ENCODE measurements at places on chromosomes 16 and 17.

- DNase-seq: peak; percentile 82
Observed at GRCh38 chr16:30112197-30113030, 923 bp downstream of the GDPD3 start.

DNA sequence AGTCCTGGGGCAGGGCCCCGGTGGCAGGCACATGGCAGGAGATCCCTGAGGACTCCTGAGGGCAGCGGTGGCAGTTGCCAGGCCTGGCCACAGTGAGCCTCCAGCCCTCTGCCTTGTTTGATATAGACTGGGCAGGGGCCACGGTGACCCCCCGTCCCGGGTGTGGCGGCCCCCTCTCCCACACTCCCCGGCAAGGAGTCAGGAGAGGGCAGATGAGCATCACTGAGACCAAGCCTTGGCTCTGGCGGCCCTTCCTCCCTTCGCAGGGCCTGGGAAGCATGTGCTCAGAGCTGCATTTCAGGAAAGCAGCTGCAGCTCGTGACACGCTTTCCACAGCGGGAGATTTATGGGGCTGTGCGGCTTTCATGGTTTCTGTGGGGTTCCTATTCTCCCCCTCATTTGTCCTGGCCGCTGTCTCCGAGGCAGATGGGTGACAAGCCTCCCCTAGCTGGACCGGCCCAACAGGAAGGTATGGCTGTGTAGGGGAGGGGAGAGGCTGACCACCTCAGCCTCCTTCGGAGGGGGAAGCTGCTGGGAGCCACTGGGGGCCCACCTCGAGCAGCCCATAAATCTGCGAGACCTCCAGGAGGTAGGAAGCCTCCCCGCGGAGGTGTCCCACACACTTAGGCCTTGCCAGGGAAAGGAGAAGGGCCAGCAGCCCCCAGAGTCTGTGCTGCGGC lies 211.4 kb downstream of the NTN1 start:
- no peak for DNase-seq

DNA sequence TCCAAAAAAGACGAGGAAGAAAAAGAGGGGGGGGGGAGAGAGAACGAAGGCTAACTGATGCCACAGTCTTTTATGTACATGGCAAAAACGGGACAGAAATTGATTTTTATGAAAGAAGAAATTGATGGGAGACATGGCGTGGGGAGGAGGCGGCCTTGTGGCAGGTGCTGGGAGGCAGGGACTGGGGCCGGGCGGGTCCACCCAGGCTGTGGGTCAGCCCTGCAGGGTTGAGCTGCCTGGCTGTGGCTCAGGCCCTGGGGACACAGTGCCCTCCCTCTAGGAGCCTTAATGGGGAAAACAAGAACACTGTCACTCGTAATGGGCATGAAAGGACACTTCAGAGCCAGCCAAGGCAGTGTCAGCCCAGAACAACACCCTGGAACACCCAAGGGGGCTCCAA lies 34.8 kb downstream of the SNX20 start:
- DNase-seq: no peak

DNA sequence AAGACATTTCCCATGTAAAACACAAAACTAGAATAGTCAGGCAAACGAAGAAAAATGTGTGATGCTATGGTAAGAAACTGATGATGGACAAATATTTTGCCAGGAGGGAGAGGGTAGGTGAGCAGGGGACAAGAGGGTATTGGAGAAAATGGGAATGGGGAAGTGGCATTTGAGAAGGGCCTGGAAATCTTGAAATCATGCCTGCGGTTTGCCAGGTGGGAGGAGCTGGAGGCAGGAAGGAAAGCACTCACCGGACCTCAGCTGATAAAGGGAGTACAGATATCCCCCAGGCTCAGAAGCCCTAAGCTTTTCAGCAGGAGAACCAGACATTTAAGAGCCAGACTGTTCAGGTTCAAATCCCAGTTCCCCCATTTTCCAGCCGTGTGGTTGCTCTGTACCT lies 103.6 kb downstream of the GSG1L start:
- DNase-seq: no peak

DNA sequence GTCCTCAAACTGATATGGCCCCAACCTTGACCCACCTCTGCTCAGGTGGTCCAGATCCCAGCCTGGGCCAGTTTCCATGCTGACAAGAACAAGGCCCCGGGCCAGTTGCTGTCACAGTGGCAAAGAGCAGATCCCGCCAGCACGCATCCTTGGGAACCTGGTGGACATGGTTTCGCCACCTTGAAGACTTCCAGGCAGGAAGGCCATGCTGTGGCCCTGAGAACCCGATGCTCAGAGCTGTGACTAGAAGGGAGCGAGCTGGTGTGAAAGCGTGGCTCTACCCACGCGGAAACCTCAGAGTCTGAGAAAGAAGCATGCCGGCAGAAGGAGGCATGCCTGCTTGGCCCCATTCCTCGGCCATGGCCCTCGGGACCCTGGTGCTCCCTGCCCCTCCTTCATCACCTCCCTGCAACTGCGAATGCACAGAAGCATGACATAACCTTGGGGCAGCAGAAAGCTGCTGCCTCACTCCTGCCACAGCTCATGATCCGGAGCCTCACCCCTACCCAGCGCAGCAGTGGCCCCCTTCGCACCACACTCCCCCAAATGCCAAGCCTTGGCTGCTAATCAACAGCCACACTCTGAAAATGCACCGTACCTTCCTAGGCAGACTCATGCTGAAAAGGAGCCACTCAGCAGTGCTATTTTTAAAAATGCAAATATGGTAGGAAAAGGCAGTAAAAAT lies 33.2 kb downstream of the UBE2O start:
- no peak for DNase-seq

DNA sequence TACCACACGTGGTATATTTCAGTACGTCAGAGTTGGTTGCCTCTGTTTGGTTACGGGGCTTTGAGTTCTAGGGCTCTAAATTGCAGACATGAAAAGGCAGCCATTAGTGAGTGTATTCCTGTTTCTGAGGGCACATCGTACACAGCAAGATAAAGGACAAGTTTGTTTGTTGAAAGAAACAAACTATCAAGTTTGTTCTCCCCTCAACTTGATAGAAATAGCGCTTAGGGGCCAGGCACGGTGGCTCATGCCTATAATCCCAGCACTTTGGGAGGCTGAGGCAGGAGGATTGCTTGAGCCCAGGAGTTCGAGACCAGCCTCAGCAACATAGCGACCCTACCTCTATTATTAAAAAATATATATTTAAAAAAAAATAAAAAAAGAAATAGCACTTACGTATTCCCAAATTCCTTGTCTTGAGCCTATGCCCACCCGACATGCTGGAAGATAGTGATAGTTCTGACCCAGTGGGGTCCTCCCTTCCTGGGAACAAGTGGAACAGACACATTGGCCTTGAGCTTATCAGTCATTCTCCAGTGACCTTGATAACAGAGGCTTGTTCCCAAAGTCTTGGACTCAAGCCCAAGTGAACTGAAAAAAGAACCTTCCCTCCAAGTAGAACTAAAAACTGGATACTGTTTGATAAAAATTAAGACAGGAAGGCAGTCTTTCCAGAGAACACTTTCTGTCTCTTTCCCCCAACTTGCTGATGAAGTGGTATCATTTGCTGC lies 139.9 kb upstream of the CACNG3 start:
- DNase-seq: no peak

DNA sequence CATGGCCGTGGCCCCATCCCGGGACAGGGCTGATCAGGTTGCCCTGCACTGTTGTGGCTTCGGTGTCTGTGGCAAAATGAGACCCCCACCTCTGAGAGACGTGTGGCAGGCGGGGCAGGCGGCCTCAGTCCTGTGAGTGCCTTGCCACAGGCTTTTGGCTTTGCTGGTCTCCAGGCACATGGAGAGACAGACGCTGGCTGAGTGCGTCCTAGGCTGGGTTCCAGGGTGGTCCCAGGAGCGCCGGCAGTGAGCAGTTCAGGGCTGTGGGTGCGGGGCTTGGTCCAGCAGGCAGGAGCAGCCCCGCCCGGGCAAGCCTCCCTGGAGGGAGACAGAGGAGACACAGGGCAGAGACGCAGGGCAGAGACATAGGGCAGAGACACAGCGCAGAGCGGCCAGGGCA lies 29.2 kb downstream of the SOX8 start:
- DNase-seq: no peak

DNA sequence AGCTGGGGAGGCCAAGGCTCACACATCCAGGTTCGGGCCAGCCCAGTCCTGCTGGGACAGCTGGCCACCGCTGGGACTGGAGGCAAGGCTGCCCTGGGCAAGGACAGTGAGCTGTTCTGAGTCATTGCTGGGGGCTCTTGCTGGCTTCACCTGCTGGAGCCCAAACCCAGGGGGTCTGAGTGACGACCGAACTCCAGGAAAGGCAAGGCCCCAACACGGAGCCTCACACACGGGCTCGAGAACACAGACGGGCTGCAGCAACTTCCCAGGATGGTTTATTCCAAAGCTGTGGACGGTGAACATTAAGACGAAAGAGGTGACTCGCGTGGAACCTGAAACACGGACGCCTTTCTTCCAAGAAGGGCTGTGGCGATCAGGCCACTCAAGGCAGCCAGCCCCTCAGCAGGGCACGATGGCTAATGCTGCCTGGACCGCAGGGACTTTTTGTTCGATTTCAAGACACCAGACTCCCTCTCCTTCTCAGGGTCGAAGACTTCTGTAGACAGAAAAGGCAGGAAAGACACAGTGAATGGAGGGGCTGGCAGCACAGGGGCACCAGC lies 21.5 kb downstream of the KDM8 start:
- no peak for DNase-seq

GRCh38 chr17:31156326-31156725 lies 61.5 kb downstream of the NF1 start:
- no peak for DNase-seq

DNA sequence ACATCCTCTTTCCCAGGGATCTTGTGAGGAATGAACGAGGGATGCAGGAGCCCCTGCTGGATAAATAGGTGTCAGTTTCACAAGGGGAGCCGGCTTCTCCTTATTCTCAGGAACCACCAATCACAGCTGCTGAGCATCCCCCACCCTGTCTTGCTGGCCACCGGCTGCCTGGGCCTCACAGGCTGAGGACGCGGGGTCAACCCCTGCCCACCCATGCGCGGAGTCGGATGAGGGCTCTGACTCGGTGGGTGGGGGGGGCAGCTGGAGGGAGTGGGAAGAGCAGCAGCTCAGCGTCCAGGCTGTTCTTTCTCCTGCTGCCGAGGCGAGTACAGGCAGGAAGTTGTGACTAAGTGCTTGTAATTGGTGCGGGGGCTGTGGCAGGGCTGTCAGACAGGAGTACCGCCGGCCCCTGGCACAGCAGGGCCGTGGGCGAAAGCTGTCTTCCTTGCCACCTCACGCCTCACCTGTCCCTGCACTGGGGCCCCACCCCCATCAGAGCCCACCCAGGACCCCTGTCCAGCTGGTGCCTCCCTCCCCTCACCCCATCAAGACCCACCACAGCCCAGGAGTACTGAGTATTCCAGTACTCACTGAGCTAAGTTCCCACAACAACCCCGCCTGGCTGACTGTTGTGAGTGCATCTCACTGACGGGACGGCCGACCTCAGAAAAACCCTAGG lies 11.0 kb upstream of the DPEP1 start:
- peak; percentile 78 for DNase-seq

DNA sequence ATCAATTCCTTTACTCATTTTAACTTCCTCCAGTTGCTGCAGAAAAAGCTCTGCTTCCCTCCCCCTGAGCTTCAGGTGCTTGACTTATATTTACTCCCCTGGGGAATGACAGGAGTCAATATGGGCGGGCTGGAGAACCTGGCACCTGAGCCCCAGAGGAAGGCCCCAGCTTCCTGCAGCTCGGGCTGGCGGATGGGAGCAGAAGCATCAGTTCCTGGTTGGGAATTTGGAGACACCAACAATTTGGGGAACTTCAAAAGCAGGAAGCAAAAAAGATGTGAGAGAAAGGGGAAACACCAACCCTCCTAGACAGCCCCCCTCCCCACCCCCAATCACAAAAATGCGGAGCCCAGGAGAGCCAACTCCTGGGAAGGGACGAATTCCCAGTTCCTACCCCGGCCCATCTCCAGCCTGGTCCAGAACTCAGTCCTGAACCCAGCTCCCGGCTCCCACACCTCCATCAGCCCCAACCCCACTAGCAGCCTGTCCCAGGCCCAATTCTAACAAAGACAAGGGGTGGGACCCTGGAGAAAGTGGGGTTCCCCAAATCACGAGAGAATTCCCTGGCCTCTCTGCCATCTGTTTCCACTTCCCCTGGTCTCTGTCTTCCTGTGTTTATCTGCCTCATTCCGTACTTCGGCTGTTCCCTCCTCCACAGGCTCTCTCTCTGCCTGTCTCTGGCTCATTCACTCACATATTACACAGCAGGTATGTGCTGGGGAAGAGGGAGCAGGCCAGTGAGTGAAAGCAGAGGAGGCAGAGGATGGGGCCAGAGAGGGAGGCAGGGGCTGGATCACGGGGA lies 16.2 kb upstream of the ASGR2 start:
- no peak for DNase-seq

- no peak for DNase-seq
Observed at GRCh38 chr17:82655038-82655479, 6.8 kb upstream of the WDR45B start.

DNA sequence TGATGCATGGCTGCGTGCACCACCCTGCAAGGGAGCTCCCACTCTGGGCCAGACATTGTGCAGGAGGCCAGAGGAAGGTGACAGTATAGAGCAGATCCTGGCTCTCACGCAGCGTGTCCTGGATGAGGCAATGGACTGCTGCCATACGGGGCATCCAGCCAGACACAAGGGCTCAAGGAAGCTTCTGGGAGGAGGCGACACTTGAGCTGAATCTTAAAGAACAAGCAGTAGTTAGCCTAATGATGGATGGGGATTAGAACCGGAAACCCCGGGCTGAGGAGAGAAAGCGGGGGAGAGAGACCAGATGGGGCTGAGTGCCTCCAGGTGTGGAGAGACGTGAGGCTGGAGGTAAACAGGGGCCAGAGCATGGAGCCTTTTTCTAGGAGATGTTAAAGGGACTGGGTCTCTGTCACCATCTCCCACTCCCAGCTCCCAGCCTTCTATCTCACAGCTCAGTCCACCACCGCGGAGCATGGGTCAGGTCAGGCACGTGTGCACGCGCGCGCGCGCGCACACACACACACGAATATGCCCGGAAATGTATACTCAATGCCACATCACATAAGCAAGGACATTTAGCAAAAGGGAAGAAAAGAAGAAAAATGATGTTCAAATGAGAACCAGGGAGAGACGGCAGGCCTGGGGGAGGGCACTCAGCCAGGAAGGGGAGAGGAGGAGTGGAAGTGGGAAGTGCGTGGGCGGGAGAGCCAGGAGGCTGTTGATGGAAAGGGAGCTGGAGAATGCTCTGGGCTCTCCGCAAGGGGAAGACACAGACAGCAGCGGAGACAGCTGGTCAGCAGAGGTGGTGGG lies 46.3 kb downstream of the CCDC42 start:
- no peak for DNase-seq

GRCh38 chr17:81341516-81342268 lies 46.6 kb upstream of the SLC38A10 start:
- DNase-seq: no peak

- DNase-seq: no peak
Observed at GRCh38 chr16:4666537-4667202, 26.7 kb upstream of the NUDT16L1 start.

DNA sequence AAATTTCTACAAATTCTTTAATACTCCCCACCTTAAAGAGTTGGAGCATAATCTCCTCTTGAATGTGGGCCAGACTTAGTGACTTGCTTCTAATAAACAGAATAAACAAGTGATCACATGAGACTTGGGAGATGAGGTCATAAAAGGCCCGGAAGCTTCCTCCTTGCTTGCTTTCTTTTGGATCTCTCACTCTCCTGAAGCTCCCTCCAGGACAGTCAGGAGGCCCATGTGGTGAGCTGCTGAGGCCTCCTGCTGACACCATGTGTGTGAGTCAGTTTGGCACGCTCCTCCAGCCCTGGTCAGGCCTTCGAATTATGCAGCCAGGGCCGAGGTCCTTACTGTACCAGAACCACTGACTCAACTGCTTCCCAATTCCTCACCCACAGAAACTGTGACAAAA lies 53.2 kb downstream of the NDEL1 start:
- no peak for DNase-seq
